Fibroblast of skin of right quadriceps (primary cell): ENCODE measurements at places on chromosomes 4 and X.

- no peak for DNase-seq
Measured at GRCh38 chrX:132271311-132271778, 52.1 kb upstream of the RAP2C start.

DNA sequence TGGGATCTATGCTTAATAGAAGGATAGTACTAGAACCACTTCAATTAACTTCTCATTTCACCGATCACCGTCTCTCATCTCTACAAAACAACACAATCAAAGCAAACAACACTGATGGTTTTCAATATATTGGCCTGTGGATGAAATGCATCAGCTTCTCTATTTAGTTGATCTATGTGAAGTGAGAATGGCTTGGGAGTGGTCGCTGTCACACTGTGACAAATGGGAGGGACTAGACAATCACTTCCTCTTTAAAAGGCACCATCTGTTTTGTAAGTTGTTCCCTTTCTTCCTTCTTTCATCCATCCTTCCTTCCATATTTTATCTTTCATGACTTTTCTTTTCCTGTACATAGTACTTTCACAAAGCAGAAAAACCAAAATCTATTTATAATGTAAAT is 23.9 kb upstream of the NWD2 start:
- no peak for DNase-seq

DNA sequence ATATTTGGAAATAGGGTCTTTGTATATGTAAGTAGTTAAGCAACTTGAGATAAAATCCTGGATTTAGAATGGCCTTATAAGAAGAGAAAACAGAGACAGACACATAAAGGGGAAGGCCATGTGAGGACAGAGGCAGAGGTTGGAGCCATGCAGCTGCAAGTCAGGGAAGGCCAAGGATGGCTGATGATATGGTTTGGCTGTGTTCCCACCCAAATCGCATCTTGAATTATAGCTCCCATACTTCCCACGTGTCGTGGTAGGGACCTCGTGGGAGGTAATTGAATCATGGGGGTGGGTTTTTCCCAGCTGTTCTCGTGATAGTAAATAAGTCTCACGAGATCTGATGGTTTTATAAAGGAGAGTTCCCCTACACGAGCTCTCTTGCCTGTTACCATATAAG is 76.3 kb downstream of the STK32B start:
- peak; percentile 47 for DNase-seq

GRCh38 chrX:103155201-103155600 is 59.7 kb upstream of the BEX4 start:
- DNase-seq, result peak; percentile 52

- DNase-seq, result no peak
Measured at GRCh38 chr4:2871466-2871865, 27.8 kb downstream of the ADD1 start.

DNA sequence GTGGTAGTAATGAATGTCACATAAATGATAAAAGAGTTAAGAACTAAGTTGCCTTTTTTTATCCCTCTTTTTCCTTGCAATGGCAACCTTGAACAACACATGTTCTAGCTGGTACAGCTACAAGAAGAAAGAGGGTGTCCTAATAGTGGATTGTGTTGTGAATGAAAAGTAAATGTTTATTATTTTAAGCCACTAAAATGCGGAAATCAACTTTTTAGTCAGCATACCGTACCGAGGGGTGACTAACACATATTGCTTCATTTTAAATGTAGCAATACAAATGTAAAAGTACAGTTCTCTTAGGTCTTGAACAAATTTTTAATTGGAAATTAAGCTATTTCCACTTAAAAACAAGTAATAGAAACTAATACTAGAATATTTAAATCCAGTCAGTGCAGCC is 17.7 kb upstream of the AP1AR start:
- peak; percentile 25 for DNase-seq

GRCh38 chr4:87532907-87533306 is 3.7 kb upstream of the SPARCL1 start:
- no peak for DNase-seq
